ENCODE measurements at places on chromosomes 4 and X.

DNA sequence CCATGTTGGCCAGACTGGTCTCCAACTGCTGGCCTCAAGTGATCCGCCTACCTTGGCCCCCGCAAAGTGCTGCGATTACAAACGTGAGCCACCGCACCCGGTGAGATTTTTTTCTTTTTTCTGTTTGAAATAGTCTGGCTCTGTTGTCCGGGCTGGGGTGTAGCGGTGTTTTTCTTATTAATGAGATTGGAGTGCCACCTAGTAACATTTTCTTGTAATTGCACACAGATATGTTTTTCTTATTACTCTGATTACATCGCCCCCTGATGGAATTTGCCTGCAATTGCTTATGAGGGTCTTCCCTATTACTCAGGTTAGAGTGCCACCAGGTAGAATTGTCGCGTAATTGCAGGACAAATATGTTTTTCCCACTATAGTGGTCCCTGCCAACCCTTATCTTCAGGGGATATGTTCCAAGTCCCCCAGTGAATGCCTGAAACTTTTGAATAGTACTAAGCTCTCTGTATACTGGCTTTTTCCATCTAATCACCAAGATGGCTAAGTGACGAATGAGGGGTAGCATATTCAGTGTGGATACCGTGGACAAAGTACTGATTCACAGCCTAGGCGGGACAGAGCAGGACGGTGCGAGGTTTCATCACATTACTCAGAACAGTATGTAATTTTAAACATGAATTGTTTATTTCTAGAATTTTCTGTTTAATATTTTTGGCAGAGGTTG lies 8.6 kb upstream of the PDHA1 start:
- DNase-seq: no peak

GRCh38 chr4:102734116-102734515 lies 26.7 kb downstream of the MANBA start:
- no peak for DNase-seq

DNA sequence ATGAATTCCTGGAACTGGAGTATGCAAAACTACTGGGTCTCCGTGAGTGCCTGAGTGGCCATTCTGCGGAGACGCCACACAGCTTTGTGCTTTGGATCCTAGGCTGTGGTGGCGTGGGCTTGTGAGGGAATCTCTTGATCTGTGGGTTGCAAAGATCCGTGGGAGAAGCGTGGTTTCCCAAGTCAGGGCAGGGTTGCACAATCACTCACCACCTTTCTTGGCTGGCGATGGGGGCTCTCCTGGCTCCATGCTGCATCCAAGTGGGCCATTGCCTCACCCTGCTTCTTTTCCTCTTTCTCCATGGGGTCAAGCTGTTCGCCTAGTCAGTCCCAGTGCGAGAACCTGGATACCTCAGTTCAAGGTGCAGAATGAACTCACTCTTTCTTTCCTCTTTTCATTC lies 62.5 kb downstream of the SLAIN2 start:
- no peak for DNase-seq

GRCh38 chr4:54234497-54235205 lies 5.6 kb downstream of the PDGFRA start:
- DNase-seq: no peak

DNA sequence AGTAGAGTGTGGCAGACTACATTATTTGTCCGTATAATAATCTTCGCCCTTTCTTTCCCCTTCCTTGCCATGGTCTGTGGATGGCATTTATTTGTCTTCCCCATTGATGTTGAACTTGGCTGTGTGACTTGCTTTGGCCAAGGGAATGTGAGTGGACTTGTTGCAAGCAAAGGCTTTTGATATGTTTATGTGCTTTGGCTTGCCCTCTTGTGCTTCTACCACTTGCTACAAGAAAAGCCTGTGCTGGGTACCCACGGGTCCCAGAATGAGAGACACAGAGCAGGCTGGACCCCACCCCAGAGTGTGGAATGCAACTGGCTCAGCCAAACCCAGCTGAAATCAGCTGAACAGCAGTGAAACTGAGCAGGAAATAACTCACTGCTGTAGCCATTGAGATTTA lies 63.0 kb downstream of the FAM184B start:
- no peak for DNase-seq

DNA sequence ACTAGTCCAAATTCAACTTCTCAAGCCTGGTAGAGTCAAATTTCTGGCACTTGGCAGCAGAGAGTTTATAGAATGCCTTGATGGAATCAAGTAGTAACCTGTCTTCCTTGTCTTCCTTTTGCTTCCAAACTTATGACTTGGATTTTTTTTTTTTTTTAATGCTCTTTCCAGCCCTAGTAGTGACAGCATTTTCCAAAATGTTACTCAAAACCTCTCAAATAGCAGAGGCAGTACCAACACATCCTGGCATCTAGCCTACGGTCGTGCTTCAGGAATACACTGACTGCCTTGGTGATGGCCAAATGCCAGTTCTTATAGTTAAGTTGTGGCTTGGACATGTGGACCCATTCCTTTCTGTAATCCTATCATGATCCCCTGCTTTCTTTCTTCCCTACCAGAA lies 46.0 kb downstream of the GALNT7 start:
- no peak for DNase-seq

DNA sequence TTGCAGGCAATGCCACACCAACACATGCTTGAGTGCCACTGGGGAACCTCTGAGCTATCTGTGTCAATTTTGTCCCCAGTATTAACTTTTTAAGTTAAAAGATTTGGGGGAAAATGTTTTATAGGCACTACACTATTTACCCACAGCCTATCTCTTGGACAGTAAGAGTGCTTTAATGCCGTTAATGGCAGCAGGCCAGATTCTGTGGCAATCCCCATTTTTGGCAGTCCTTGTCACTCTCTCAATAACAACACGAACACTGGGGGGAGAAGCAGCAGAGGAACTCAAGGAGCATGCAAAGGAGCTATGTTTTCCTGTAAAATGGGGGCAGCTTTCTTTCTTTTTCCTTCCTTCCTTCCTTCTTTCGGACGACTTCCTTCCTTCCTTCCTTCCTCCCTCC lies 168.6 kb downstream of the NSUN7 start:
- no peak for DNase-seq

GRCh38 chr4:45324455-45325417 lies 598.4 kb upstream of the GNPDA2 start:
- no peak for DNase-seq

DNA sequence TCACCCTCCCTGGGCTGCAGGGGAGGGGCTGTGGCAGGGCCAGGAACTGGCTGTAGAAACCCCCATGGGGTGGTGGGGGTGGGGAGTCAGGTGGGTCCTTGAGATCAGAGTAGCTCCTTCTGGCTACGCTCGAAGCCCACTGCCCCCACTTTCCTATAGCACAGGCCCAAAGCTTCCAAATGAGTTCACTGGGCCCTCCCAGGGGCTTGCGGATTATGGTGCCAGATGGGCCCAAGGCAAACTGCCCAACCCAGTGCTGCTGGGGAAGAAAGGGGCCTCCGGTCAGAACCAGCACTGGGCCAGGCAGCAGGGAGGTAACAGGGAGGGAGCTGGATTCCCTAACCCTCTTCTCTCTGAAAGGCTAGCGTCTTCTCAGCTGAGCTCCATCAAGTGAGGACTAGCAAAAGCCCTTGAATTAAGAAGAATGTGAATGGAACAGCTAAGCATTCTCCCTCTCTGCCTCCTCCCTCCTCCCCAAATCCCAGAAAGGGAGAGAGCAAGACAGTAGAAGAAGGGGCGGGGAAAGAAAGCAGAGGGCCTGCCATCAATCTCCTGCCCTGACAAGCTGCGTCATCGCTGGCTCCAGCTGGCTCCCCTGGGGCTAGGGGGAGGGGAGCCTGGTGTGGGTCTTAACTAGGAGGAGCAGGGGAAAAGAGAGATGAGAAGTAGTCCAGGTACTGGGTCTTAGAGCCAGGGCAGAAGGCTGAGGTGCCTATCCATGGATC lies 34.7 kb downstream of the FRMPD3 start:
- DNase-seq: no peak

Data from cortex of kidney (tissue), 1 donor.